Fibroblast of the aortic adventitia (primary cell): ENCODE measurements at places on chromosomes 1 and 21. TPM values are rescaled to one million over a fixed set of nuclear protein-coding genes. Genes with fewer than 3 reads are reported as not detected.

CACNA1S gene
- total RNA-seq, result not detected in 2 replicates

ZMYM4 gene
- 47.8 and 52.2 TPM in 2 replicates for total RNA-seq

CFAP57 gene
- total RNA-seq, result 0.45 and 0.49 TPM in 2 replicates

KRTAP26-1 gene
- not detected in 2 replicates for total RNA-seq

AGO4 gene
- total RNA-seq, result 7.7 and 13.5 TPM in 2 replicates

CAPN9 gene
- not detected in 2 replicates for total RNA-seq

OR6N1 gene
- 0.16 TPM in 1 of 2 replicates, not detected in the other for total RNA-seq

SLC30A10 gene
- 0.45 TPM in 1 of 2 replicates, not detected in the other for total RNA-seq

CD1D gene
- total RNA-seq, result 0.09 TPM in 1 of 2 replicates, not detected in the other

OR10X1 gene
- total RNA-seq, result not detected in 2 replicates

SMIM1 gene
- 4.6 TPM in 1 of 2 replicates, not detected in the other for total RNA-seq
